ENCODE measurements at places on chromosomes 3 and 15.

DNA sequence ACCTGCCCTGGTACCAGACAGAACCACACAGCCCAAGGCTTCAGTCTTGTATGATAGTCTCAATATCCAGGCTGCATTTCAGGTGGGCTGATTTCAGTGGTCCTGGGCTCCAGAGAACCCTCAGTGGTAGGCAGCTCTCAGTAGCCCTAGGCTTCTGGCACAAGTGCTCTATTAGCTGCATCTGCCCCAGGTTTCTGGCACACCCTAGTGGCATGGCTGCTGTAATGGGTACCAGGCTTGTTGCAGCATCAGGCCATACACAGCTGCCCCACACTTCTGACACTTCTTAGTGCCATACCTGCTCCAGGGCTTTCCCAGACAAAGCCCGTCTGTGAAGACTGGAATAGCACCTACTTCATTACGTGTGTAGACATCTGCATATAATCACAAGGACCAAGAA, 1062.2 kb upstream of the EPHA6 start:
- DNase-seq = no peak

GRCh38 chr3:25648925-25649830, 15.5 kb downstream of the TOP2B start:
- DNase-seq = no peak

DNA sequence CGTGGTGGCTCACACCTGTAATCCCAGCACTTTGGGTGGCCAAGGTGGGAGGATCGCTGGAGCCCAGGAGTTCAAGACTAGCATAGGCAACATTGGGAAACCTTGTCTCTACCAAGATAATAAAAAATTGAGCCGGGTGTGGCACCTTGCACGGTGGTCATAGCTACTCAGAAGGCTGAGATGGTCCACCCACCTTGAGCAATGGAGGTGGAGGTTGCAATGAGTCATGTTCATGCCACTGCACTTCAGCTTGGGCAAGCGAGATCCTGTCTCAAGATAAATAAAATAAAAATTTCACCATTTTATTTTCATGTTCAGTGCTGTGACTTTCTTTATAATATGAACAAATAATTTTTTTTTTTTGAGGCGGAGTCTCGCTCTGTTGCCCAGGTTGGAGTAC, 12.5 kb downstream of the MAPK6 start:
- DNase-seq = no peak

- no peak for DNase-seq
Observed at GRCh38 chr15:99651023-99651807, 82.0 kb downstream of the LYSMD4 start.

GRCh38 chr3:9397906-9398699, 688 bp downstream of the SETD5 start:
- no peak for DNase-seq

DNA sequence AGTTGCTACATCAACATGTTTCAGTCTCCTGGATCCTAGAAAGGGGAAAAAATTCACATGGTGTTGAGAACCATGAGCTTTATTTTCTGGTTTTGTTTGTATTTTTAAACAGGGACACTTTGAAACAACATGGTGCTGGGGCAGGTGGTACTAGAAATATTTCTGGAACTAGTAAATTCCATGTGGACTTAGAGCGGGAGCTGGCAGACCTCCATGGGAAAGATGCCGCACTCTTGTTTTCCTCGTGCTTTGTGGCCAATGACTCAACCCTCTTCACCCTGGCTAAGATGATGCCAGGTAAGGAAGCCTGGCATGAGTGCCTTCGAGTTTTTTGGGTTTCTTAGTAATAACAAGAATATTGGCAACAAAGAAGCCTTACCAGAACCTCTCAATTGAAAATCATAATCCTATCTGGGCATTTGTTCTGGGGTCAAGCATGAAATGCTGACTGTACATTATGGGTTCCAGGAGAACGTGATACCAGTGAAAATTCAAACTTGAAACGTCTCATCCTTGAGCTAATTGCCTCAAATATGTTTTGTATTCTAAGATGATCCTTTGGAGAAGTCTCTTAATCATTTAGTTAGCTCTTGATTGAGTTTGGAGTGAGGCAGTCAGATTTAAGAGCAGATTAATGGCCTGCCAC, 7.9 kb downstream of the ALAS1 start:
- DNase-seq = no peak

DNA sequence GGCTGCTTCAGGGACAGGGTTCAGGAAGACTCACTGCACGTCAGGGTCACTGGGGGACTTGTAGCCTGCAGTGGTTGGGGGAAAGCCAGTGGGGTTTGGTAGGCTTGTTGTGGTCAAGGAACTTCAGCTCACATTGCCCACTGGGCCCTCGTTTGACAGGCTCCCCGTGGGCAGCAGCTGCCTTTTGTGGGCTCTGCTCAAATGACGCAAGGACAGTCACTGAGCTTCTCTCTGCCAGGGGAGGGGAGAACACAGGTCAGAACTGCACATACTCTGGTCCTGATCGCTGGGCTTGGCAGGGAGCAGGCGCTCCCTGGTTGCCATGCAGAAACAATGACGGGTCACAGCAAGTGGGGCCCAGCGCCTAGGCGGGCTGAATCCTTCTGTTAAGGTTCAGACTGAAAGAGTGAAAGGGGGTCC, 45.5 kb downstream of the FAM174B start:
- no peak for DNase-seq

- no peak for DNase-seq
Observed at GRCh38 chr3:122365073-122365472, 18.0 kb downstream of the MIX23 start.

GRCh38 chr15:56832125-56832524, 86.3 kb upstream of the TCF12 start:
- DNase-seq = peak; percentile 87

DNA sequence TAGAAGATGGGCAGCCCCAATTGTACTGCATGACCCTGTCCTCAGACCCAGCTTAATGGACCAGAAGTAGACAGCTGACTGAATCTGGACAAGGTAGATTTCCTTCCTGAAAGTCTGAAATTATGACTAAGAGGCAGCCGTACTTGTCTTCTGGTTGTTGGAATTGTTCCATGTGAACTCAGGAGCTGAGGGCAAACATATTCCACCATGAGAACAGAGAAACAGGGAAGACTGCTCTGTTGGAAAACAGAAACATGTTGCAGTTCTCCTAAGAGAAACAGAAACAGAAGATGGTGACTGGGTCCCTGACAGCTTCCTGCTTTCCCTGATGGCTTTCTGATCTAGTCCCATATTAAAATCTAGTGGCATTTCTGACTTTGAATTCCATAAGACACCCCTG, 24.1 kb downstream of the POPDC2 start:
- DNase-seq = peak; percentile 33

DNA sequence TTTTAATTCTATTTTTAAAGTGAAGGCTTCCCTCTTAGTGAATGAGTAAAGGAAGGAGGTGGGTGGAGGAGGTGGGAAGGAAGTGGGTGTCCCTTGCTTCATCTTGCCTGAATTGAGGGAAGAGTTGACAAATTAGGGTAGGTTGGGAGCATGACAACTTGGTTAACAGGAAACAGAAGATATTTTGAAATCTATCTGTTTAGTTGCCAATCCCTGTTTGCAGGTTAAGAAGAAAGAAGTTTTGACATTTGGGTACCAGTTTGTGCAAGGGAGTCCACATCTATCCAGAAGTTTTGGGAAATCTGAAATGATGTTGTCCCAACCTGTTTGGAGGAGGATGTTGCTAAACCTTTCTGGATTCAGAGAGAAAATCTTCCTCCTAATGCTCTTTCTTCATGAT, 204.1 kb upstream of the SUCLG2 start:
- no peak for DNase-seq

GRCh38 chr15:58770519-58770856, 614 bp upstream of the MINDY2 start:
- peak; percentile 40 for DNase-seq

DNA sequence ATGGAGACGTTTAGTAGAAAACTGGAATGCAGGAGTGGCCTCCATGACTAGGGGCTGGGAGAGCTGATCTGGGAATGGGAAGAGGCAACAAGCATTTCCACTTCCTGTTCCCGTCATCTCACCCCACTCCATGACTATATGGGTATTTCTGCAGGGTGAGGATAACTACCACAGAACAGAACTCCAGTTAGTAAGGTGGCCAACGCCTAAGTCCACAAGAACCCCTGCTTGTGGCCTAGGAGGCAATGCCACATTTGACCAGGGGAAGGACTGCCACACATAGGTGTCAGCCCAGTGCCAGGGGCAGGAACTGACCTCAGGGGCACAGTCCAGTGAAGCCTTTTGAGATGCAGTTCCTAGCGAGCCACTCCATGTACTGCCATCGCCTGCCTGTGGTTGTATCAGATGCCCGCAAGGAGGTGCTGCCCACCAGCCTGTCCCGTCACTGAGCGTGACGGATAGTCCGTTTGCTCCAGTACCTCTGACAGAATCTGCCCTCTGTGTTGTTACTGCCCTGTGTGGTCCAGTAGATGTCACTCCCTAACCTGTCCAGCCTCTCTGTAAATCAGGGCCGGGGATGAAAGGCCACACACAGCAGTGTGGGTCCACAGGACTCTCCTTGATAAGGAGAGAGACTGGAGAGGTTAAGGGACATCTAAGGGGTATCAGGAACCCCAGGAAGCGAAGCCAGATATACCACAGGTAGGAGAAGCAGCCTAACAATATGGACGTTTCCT, 3.5 kb upstream of the MTFMT start:
- peak; percentile 74 for DNase-seq

DNA sequence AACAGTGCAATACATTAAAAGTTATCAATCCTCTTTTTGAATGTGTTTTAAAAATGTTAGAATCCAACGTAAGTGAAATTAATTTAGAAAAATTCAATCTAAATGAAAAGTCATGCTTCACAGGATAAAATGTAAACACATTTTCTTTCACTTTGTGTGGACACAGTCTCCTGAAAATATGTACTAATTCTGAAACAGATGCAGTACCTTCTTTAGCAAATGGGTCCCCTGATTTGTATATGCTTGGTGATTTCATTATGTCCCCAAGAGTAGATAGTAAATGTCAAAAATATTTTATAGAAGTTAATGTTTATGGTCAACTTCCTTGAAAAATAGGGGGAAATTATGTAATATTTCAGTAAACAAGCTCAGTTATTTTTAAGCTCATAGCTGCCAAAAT, 28.9 kb downstream of the FOXP1 start:
- no peak for DNase-seq

- DNase-seq = peak; percentile 74
Observed at GRCh38 chr15:81752546-81752942, 293.3 kb downstream of the MEX3B start.

GRCh38 chr15:63134245-63134985, 12.8 kb downstream of the LACTB start:
- DNase-seq = no peak

- DNase-seq = no peak
Observed at GRCh38 chr15:57018151-57018550, 99.7 kb downstream of the TCF12 start.

DNA sequence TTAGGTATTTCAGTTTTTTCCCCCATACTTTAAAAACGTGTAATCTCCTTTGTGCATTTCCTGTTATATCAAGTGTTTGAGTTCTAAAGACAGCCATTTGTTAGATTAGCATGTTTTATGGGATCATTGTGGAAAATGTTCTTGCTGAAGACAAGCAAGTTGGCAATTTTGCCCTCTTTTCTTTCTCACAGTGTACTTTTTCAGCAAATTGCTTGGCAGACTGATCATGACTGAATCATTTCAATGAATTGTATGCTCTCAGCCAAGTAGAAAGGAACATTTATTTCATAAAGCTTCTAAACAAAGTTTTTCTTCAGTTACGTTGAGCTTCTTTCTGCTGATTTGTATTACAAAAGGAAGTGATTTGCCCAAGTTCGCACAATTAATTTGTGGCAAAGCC, 51.6 kb downstream of the ATG7 start:
- DNase-seq = no peak

GRCh38 chr15:95958382-95958781, 372.1 kb upstream of the NR2F2 start:
- DNase-seq = peak; percentile 81

DNA sequence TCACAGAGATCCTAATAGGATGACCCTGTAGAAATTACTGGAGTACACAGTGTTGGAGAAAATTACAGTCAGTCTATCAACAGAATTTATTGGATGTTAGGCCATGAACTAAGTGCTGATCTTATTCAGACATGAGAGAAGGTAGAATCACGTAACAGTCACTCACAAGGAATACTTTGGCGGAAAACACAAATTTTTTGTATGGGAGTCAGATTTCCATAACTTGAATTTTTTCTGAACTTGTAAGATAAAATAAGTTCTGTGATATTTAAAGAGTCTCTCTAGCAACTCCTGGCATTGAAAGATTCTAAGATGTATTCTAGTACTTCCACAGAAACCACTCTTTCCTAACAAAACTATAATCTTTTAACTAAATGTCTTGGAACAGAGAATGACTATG, 178.8 kb upstream of the MME start:
- no peak for DNase-seq

DNA sequence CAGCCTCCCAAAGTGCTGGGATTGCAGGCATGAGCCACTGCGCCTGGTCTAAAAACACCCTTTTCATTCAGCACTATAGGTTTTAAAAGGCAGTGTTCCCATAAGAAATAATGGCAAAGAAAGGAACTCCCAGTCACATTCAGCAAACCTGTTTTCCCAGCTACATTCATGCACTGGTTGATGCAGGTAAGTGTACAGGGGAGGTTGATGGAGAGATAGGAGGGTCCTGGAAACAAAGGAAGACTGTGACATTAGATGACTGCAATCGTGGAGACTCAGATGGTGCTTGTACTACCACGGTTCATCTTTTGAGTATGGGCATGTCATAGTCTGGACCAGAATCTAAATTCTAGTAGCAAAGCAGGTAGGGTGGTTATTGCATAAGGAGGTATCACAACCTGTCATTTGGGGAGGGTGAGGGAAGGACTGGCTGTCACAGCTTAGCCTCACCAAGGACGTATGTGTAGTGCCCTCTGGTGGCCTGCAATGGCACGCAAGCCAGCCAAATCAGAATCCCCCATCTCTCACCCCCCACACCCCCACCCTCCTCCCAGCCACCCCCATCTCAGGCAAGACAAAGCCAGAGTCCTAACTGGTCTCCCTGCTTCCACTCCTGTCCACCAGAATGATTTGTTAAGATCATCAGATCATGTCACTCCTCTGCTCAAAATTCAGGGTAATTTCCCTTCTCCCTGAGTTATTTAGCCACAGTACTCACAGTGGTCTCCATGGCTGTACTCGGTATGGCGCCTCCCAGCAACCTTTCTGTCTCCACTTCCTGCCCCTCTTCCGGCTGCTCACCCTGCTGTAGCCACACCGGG, 28.8 kb upstream of the UBL7 start:
- DNase-seq = peak; percentile 22

GRCh38 chr15:96160269-96160668, 170.2 kb upstream of the NR2F2 start:
- no peak for DNase-seq

GRCh38 chr3:56788521-56788920, 13.2 kb downstream of the ARHGEF3 start:
- DNase-seq = no peak

GRCh38 chr15:88089024-88089620, 167.4 kb downstream of the NTRK3 start:
- DNase-seq = no peak

- DNase-seq = no peak
Observed at GRCh38 chr3:192819001-192819569, 91.7 kb upstream of the FGF12 start.

GRCh38 chr15:47614360-47615011, 102.8 kb upstream of the SEMA6D start:
- no peak for DNase-seq
